ENCODE measurements at places on chromosomes 1 and 21. TPM values are rescaled to one million over a fixed set of nuclear protein-coding genes. Genes with fewer than 3 reads are reported as not detected.

DNA sequence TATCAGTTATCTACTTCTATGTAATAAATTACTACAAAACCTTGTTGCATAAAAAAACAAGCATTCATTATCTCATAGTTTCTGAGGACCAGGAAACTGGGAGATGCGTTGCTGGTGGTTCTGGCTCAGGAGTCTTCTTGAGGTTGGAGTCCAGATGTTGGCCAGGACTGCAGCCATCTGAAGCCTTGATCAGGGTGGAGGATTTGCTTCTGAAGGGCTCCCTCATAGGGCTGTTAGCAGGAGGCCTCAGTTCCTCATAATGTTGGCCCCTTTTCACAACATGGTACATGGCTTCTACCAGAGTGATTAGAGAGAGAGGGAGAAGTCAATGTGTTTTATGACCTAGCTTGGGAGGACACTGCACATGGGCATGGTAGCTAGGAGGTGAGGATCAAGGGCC is 137.4 kb downstream of the CNIH3 start:
- DNase-seq, result no peak
- no peaks in the 10 kb centered on the region for H3K36me3 ChIP-seq
- H3K27ac ChIP-seq, result no peak overlapping the region

GRCh38 chr1:211968200-211968834 is 67.0 kb downstream of the INTS7 start:
- no peaks in the 10 kb centered on the region for H3K27me3 ChIP-seq
- H3K4me1 ChIP-seq, result no peaks in the 10 kb centered on the region
- no peak overlapping the region for H3K27ac ChIP-seq
- H3K36me3 ChIP-seq, result no peaks in the 10 kb centered on the region

- no peak overlapping the region for H3K27ac ChIP-seq
- peaks cover 9% of the 10 kb centered on the region for H3K4me1 ChIP-seq
- DNase-seq, result no peak
- no peaks in the 10 kb centered on the region for H3K27me3 ChIP-seq
- no peaks in the 10 kb centered on the region for H3K36me3 ChIP-seq
Measured at GRCh38 chr21:14451546-14451945, 68.6 kb upstream of the HSPA13 start.

The RGS4 gene
- 1.7 TPM for total RNA-seq

The SH2D1B gene
- total RNA-seq, result 0.79 TPM

The NBPF26 gene
- total RNA-seq, result 21.7 TPM

The C1QA gene
- total RNA-seq, result 49.2 TPM

The TRAPPC10 gene
- total RNA-seq, result 80.7 TPM

The CD2 gene
- 8.7 TPM for total RNA-seq

The TGFB2 gene
- 2.2 TPM for total RNA-seq

The NHLH1 gene
- total RNA-seq, result not detected

The SMIM1 gene
- total RNA-seq, result not detected

The CATSPERE gene
- total RNA-seq, result 2.7 TPM
